ENCODE measurements at places on chromosomes 4 and X.
A peak's percentile ranks its signal among the peaks of the same experiment; 100 is the strongest.

DNA sequence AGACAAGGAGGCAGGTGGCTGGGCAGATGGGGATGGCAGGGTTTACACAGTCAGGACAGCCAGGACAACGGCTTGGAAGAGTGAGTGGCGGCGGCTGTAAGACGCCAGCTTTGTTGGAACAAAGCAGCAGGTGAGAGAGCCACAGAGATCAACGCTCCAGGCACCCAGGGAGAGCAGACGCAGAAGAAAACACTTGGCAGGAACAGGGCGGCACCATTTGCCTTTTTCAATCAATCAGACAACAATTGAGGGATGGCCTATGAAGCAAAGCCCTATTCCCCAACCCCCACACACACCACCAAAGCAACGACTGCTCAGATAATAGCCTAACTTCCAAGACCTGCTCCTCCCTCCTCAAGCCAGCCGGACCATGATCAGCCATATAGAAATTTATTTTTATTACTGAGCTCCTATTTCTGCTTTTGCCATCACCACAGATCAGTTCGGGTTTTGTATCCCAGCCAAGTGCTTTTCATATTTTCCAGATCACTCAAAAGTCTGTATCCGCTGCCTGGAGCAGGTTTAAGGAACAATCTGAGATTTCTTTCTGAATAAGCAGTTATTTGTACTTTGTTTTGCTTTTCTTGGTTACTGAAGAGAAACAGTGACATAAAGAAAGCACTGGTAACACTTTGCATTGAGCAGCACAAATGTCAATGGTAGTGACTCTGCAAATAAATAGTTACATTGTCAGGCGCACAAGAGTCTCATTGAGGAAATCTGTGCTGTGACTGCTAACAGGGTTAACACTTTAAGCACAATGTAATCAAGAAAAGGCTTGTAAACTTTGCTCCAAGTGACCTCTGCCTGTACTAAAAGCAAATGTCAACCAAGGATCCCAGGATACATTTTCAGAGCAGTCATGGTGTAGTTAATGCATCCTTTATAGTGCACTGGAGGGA lies 81.8 kb upstream of the RBPJ start:
- peak; percentile 59 for DNase-seq

GRCh38 chr4:108794136-108794535 lies 31.3 kb upstream of the ETNPPL start:
- DNase-seq: no peak

DNA sequence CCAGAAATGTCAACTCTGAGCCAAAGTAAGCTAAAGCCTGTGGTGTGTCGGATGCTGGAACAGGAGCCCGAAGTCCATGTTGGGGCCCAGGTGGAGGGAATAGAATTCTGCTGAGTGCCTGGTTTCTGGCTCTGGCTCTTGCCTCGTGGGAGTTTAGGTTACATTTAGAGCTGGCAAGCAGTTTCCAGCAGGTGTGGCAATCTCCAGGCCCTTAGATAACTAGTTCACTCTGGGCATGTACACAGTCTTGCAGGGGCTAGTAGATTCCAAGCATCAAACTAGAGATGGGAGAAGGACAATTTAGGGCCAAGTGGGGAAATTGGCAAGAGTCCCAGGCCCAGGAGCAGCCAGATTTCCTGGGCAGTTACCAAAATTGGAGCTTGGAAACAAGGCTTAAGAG lies 56.3 kb upstream of the STOX2 start:
- DNase-seq: no peak

GRCh38 chr4:123121241-123121907 lies 199.0 kb upstream of the NUDT6 start:
- DNase-seq: no peak

GRCh38 chr4:15894921-15895916 lies 43.3 kb downstream of the FGFBP1 start:
- no peak for DNase-seq

GRCh38 chrX:15749642-15750610 lies 11.9 kb downstream of the CA5B start:
- DNase-seq: no peak

- no peak for DNase-seq
Measured at GRCh38 chr4:111838406-111838930, 306.8 kb upstream of the FAM241A start.

DNA sequence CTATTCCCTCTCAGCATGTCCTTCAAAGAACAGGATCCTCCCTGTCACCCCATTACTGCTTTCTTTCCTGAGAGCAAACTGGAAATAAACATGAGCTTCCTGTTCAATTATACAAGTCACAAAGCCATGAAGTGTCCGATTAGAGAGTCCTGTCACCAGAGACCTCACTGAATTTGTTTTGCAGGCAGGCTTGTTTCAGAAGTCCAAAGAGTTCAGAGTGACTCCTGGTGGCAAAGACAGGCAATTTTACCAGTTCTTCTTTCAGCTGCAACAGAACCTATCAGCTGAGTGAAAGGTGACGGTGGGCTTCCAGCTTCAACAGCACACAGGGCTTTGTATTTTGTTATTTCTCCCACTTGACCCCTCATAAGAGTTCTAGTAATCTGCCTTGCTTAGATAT lies 6.4 kb downstream of the ELK1 start:
- DNase-seq: no peak

DNA sequence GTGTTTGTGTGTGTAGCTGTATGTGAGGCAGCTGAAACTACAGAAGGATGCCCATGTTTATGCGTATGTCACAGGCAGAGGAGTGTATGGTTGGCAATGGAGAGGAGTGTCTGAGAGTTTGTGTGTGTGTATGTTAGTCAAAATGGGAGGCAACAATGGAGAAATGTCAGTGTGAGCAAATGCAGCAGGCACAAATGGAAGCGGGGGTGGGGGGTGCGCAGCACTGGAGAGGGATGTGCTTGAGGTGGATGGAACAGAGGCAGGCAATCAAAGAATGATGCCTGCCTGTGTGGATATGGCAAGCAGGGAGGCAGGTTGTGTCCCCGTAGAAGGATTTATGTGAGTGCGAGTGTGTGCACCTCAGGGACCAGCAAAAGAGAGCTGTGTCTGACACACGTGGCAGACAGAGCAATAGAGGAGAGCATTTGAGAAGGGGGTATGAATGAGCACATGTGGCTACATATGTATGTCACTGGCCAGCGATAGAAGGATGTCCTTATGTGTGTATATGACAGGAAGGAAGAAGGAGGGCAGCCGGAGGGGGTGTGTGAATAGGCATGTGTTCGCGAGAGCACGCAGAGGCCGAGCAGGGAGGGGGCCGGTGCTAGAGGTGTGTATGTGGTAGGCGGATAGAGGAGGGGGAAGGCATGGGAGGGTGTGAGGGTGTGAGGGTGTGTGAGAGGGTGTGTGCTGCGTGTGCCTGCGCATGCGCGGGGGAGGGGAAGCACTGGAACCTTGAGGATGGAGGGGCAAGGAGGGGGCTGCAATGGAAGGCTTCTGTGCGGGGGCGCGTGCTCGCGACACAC lies 1.1 kb downstream of the PJA1 start:
- no peak for DNase-seq
